Cerebellum (tissue), 4 donors: ENCODE measurements at places on chromosomes 3 and 15.

GRCh38 chr15:48265135-48265534 lies 59.0 kb downstream of the SLC12A1 start:
- DNase-seq: no peak

DNA sequence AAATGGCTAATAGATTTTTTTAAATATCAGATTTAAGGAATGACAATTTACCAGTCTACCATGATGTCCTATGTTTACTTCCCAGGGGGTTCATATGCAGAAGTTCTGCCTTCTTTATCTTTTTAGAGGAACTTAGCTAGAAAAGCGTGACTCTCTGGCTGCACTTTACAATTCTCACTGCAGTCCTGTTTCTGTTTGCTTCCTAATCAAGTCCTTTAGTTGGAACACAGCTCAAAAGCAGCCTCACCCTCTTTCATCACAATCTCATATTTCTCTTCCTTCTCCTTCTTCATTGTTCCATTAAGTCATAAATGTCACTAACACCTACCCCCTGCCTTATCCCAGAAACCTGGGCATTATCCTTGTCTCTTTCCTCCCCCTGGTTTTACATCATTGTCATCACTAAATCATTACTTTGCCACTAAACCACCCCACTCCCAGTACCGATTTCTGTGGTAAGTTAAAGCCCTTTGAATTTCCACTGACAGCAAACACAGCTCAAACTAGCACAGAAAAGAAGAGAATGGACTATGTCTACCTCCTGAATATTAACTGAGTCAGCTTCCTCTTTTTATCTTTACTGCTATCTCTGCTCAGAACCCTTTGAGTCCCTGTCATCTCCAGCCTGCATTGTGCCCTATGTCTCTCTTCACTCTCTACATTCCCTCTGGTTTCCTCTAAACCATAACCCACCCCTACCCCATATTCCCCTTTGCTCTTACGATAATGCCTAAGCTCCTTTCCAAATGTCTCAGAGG lies 13.8 kb upstream of the PPP4R2 start:
- no peak for DNase-seq

GRCh38 chr3:12568747-12569146 lies 11.9 kb downstream of the MKRN2 start:
- peak; percentile 51 for DNase-seq

- no peak for DNase-seq
Measured at GRCh38 chr3:119885746-119886530, 104.0 kb downstream of the NR1I2 start.

DNA sequence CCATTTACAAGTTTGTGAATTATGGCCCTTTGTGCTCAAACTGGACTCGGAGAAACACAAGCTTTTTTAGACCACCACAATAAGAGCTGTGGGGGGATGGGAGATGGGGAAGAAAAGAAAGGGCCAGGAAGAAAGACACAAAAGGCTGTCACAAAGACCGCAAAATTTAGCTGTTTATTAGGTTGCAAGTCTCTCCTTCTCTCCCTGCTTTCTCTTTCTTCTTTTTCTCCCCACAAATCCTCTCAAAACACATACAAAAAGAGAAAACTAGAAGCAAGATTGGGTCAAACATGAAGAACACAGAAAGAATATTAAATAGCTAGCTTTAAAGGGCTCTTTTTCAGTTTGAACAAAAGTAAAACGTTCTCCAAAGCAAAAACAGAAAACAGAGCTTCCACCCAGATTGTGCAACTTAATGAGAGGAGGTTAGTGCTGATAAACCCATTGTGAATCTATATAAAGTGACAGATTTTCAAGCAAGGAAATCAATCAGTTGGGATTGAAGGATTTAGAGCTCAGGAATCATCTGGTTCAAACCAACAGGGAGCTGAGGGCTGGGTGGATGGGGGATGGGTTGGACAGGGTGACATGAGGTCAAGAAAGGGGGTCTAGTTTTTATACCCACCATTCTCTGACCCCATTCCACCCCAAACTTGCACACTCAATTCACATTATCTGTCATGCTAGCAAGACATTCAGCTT lies 87.3 kb downstream of the DHX30 start:
- DNase-seq: no peak

GRCh38 chr3:168073842-168074605 lies 21.7 kb downstream of the GOLIM4 start:
- DNase-seq: no peak

- DNase-seq: peak; percentile 42
Measured at GRCh38 chr3:132721479-132722164, 587 bp downstream of the NPHP3 start.
